Mammary microvascular endothelial cell (primary cell): ENCODE measurements at places on chromosomes 5 and 9. TPM values are rescaled to one million over a fixed set of nuclear protein-coding genes. Genes with fewer than 3 reads are reported as not detected.

Gene INSL4
- total RNA-seq = not detected in 2 replicates

Gene SEMA5A
- total RNA-seq = 0.05 and 0.13 TPM in 2 replicates

Gene NXNL2
- 0.33 TPM in 1 of 2 replicates, not detected in the other for total RNA-seq

Gene FTMT
- not detected in 2 replicates for total RNA-seq

Gene TAF11L11
- total RNA-seq = not detected in 2 replicates

Gene FOXD4L4
- not detected in 2 replicates for total RNA-seq

Gene CNTFR
- total RNA-seq = not detected in 2 replicates

Gene LRRC19
- total RNA-seq = not detected in 2 replicates

Gene SHOC1
- total RNA-seq = not detected in 2 replicates

Gene SLC6A7
- total RNA-seq = not detected in 2 replicates

Gene ARID3C
- total RNA-seq = 0.34 TPM in 1 of 2 replicates, not detected in the other

Gene SLC1A1
- 9.1 and 12.4 TPM in 2 replicates for total RNA-seq

Gene CDHR2
- total RNA-seq = not detected in 2 replicates

Gene UBTD2
- 14.4 and 17.9 TPM in 2 replicates for total RNA-seq

Gene SLC6A19
- not detected in 2 replicates for total RNA-seq

Gene IL3
- total RNA-seq = not detected in 2 replicates

Gene CEP72
- 2.5 and 3.5 TPM in 2 replicates for total RNA-seq

Gene SPINK5
- total RNA-seq = 0.07 and 0.25 TPM in 2 replicates

Gene CDH9
- total RNA-seq = not detected in 2 replicates

Gene ENG
- total RNA-seq = 378 and 433 TPM in 2 replicates

Gene LCN12
- total RNA-seq = not detected in 2 replicates

Gene GRM6
- total RNA-seq = not detected in 2 replicates

Gene PCDHGB7
- total RNA-seq = 3.1 and 5.3 TPM in 2 replicates

Gene FCN2
- not detected in 2 replicates for total RNA-seq

Gene MYOT
- not detected in 2 replicates for total RNA-seq

Gene HMGCR
- total RNA-seq = 28.9 and 30.6 TPM in 2 replicates

Gene TSSK1B
- total RNA-seq = not detected in 2 replicates

Gene TTC16
- total RNA-seq = not detected in 2 replicates

Gene LCN1
- total RNA-seq = not detected in 2 replicates

Gene SLC23A1
- not detected in 2 replicates for total RNA-seq
